ENCODE measurements at places on chromosomes 7 and 10.

- no peak for DNase-seq
These were observed 29.3 kb upstream of the VAX1 start for GRCh38 chr10:117167346-117167788.

GRCh38 chr10:24430591-24430990 is 221.7 kb downstream of the KIAA1217 start:
- no peak for DNase-seq

- peak; percentile 11 for DNase-seq
These were observed 61.0 kb upstream of the MKI67 start for GRCh38 chr10:128186959-128187787.

DNA sequence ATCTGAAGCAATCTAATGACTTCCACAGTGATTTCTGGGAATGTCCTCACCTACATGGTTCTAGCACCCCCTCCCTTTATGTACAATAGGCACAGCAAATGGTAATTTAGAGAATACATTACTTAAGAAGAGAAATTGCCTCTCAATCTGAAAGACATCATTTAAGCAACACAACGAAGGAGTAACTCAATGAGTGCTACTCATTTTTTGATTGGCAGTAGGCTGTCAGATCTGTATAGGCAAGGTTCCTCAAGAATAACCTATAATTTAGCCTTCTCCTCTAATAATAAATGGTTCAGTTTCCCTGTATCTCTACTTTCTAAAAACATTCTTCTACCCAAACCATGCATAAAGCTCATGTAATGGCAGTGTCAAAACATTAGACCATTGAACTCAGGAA is 30.6 kb upstream of the SEMA3C start:
- no peak for DNase-seq

DNA sequence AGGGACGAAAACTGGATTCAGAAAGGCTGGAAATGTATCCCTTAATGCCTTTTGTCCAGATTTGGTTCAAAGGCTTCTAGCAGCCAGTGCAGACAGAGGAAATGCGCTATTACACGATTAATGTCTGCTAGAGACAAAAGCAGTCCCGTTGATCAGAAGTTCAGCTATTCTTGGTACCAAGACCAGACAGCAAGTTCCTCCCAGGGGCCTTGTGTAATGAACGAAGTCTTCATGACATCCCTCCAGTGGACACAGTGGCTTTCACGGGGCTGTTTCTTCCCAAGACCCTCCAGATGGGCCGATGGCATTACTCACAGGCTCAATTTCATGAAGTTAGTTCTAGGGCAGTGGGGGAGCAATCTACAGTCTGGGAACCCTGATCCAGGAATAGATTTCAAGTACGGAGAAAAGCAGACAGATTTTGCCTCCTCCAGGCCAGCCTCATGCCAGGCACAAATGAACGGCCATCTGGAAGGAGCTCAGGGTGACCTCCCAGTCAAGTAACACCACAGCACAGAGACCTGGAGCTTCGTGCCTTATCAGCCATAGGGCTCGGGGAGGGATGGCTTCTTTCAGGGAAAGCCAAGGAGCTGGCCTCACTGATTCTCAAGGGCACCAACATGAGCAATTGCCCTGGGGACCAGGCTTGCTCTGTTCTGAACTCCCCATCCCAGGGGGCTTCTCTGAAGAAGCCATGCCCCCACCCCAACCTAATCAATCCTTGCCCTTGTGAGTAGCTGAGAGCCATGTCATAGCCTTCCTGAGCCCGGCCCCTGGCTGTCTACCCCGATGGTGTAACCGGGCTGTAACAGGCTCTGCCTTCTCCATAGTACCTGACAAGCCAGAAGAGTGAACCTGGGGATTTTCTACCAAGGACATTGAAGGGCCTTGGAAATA is 101.1 kb downstream of the PRKAG2 start:
- no peak for DNase-seq

DNA sequence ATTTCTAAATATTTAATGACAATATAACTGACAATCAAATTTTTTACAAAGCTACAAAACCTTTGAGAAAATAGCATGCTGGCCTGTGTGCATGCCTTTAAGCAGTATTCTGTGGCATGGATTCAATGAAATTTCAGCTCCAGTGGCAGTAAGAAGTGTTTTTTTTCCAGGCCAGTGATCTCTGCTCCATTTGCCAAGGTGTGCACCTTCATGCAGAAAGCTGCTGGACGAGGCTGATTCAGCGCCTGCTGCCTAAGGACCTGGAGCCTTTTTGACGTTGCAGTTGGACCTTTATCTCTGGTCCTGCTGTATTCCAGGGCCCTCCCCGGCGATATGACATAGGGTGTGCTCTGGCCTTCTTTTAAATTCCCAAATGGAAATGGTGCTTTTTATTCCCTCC is 26.6 kb downstream of the VWC2 start:
- DNase-seq, result no peak

- DNase-seq, result no peak
These were observed 284.3 kb downstream of the PARD3 start for GRCh38 chr10:34530778-34531177.

GRCh38 chr10:49350846-49351532 is 44.9 kb downstream of the DRGX start:
- DNase-seq, result no peak

- DNase-seq, result no peak
These were observed 78.9 kb upstream of the DDC start for GRCh38 chr7:50644114-50644513.

GRCh38 chr7:158500651-158501052 is 87.0 kb downstream of the PTPRN2 start:
- no peak for DNase-seq

- DNase-seq, result no peak
These were observed 15.3 kb upstream of the ASB4 start for GRCh38 chr7:95470452-95470851.

DNA sequence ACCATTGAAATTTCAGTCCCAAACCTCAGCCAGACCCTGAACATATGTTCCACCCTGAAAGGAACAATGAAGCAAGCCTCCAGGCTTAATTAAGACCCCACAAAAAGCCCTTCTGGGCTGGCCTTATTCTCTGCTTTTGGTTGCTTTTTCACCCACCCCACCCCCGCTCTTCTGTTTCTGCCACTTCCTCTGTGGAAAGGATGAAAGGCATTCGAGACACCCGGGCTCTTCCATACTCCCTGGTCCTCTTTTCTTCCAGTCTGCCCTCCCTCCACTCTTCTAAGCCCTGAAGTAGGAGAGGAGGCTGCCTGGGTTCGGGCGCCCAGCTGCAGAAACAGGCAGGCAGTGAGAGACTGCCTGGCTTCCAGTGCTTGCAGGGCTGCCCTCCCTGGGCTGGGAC is 9.4 kb upstream of the FAM241B start:
- DNase-seq, result no peak

DNA sequence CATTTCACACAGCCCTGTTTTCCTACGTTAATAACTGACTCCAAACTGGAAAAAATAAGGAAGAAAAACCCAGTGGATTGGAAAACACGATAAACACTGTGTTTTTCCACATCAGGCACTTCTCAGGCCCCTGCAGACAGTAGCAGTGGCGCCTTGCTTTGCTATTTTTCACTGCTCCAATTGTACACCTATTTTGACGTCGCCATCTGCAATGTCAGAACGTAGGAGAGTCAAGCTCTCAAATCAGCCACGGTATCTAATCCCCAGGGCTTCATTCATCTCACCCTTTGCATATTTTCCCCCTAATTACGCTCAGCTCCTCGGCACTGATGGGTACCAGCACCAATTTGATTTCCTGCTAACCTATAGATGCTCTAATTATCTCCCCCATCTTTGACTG is 338.1 kb upstream of the GALNT17 start:
- no peak for DNase-seq

DNA sequence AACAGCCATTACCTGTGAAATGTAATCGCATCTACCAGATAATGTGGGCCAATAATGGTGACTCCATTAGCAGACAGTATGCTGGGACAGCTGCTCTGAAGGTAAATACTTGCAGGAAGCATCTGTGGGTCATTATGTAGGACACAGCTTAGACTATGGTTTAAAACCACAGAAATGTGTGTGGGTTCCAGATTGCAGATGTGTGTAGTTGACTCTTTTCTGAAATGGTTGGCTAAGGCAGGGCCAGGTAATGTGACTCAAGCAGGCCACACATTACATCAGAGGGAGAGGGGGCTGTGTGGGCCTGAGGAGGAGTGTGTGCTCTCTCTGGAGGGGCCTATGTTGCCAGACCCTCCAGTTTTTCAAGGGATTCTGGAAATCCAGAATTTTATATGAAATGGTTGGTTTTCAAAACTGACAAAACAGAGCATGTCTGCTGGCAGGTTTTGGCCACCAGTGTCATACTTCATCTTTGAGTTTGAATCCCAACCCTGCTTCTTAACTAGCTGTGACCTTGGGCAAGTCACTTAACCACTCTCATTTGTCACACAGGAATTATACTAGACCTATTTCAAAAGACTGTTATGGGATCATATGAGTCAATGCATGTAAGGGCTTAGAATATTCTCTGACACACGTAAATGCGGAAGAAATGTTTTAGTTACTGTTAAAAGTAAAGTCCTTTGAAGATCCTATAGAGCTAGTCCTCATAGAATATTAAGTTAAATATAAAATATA is 64.5 kb downstream of the MCMBP start:
- DNase-seq, result no peak

DNA sequence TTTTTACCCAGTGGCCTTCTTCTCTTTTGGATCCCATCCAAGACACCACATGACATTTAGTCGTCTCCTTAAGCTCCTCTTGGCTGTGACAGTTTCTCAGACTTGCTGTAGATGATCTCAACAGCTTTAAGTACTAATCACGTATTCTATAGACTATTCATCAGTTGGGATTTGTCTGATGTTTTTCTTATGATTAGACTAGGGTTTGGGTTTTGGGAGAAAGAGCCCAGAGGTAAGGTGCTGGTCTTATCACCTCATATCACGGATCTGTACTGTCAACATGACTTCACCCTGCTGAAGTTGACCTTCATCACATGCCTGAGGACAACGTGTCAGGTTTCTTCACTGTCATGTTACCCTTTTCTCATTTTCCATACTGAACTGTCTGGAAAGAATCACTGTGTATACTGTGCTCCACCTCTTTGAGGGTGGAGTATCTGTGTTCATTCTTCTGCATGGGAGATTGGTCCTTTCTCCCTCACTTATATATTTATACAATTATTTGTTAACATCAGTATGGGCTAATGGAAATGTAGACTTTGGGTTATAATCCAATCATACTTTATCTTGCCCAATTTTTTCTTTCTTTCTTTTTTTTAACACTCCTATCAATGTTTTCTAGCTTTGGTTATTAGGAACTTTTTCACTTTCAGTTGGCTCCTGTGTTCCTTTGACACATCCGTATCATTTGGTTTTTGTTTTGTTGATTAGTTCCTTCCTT is 6.4 kb upstream of the HKDC1 start:
- no peak for DNase-seq

DNA sequence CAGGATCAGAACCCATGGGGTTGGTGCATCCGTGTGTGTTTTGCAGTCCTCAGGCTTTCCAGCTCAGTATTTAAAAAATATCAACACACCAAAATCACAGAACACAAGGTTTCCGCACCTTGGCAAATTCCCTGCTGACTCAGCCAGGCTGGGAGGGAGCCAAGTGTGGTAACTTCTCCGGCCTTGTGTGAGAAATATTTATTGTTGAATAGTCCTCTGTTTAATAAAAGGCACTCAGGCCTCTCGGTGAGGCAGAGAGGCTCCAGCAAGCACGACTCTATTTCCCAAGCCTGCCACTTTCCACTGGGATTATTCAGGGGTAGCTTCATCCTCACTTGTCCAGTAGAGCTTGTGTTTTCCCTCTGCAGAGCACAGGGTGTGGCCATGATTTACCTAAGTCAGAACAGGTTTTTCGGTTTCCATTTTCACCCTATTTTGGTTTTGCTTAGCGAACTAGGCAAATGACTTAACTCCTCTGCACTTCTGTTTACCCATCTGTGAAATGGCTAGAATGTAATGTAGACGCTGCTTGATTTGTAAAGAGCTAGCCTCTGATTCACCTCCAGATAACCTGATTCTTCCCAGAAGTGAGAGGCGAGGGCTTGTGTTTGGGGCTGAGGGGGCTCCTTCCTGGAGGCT is 13.0 kb upstream of the CHST15 start:
- no peak for DNase-seq

- DNase-seq, result no peak
These were observed 83.5 kb downstream of the IDE start for GRCh38 chr10:92490387-92490786.

DNA sequence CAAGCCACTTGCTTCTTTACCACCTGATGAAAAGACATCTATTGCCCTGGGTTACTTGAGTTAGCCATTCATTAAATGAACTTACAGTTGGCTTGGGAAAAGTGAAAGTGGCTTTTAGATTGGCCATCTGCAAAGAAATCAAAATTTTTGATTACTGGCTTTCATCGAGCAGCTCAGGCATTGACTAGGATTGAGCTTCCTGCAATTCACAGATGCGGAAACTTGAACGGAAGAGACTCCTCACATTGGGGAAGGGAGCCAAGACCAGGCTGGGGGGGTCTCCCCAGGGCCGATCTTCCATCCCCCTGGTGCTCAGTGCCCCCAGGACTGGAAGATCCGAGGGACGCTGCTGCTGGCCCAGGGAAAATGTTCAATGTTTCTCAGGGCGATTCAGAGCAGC is 145.4 kb downstream of the PIP4K2A start:
- DNase-seq, result no peak

- no peak for DNase-seq
These were observed 421.1 kb upstream of the SORCS1 start for GRCh38 chr10:107585630-107586029.

DNA sequence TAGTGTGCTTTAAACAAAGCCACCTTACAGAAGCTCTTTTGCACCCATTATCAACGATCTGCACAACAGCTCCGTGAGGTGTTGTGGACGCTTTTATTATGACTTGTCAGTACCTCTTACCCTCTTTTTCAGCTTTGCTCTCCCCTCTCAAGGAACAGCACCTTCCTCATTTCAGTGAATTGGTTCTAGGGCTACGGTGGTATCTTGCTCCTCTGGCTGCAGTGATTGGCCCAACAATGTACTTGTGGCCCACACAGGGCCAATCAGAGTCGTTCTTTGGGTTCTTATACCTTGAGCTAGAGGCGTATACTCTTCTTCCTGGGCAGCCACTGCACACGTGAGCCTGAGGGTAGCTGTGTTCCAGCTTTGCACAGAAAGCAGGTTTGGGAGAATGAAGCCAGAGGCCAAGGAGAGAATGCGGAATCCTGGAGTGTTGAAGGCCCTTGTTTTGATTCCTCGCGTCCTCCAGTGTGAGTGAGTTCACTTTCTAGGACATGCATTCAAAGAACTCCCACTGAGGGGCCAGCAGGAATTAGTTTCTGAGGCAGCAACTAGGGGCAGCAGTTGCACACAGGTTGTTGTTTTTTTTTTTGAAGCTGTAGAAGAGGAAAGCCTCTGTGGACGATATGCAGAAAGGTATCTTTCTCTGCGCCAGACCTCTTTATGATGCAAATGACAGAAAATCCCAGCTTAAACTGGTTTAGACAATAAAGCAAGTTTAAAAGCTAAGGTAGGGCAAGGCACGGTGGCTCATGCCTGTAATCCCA is 49.8 kb upstream of the PDZD8 start:
- DNase-seq, result no peak

GRCh38 chr10:44437840-44438511 is 53.1 kb upstream of the CXCL12 start:
- no peak for DNase-seq

DNA sequence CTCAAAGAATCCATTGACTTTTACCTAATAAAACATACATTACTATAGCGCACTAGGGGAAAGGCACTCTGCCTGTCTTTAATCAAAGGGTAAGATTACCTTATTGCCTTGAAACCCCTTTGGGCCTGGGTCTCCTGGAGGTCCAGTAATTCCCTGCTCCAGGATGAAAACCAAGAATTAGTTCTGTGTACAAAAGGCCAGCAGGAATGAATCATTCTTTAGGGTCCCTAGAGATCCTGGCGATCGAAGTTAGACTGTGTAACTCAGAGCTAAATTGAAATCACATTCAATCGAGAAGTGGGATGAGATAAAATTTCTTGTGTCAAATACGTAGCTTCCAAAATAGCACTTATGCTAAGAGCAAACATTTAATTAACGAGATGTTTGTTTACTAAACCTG is 29.8 kb downstream of the COL28A1 start:
- DNase-seq, result no peak

All from stimulated activated CD4-positive, alpha-beta T cell treated with anti-CD3 and anti-CD28 coated beads, Interleukin-4, amount 100 ng/mL, for 1 hour (primary cell).